ENCODE measurements at places on chromosomes 5 and 9.

GRCh38 chr5:92207151-92207550, 824.0 kb upstream of the ARRDC3 start:
- no peak for DNase-seq

- DNase-seq, result no peak
Observed at GRCh38 chr5:139966856-139967255, 76.2 kb downstream of the NRG2 start.

GRCh38 chr5:11177999-11178711, 417.1 kb upstream of the DAP start:
- peak; percentile 20 for DNase-seq

- DNase-seq, result no peak
Observed at GRCh38 chr5:113235884-113236283, 198.9 kb downstream of the TSSK1B start.

- DNase-seq, result peak; percentile 82
Observed at GRCh38 chr9:114505187-114506081, at the start of gene WHRN. Gene WHRN, minus strand, starts transcription at chr9:114505473. Its CDS starts 672 bp downstream, at chr9:114504801.

- no peak for DNase-seq
Observed at GRCh38 chr9:11915699-11916098, 777.5 kb upstream of the TYRP1 start.

Measured in fibroblast of skin of back (primary cell).